ENCODE measurements at places on chromosomes 6 and 20. TPM values are rescaled to one million over a fixed set of nuclear protein-coding genes. Genes with fewer than 3 reads are reported as not detected.

CDK5RAP1 gene
- total RNA-seq, result 18.0 TPM

ARFRP1 gene
- total RNA-seq, result 23.5 TPM

EPHA7 gene
- total RNA-seq, result 0.39 TPM

GPSM3 gene
- 1.1 TPM for total RNA-seq

SLC17A9 gene
- total RNA-seq, result 8.5 TPM

HTR1E gene
- not detected for total RNA-seq

PLCB4 gene
- total RNA-seq, result 1.5 TPM

PAK5 gene
- total RNA-seq, result not detected

ABRACL gene
- 26.8 TPM for total RNA-seq

PROKR2 gene
- total RNA-seq, result not detected

OPN5 gene
- total RNA-seq, result not detected

CAGE1 gene
- under 0.01 TPM for total RNA-seq

PTCRA gene
- not detected for total RNA-seq

FAM83C gene
- not detected for total RNA-seq

POPDC3 gene
- total RNA-seq, result 23.7 TPM

WFDC12 gene
- total RNA-seq, result not detected

ASIP gene
- not detected for total RNA-seq

GPLD1 gene
- 0.73 TPM for total RNA-seq

TREM2 gene
- total RNA-seq, result not detected

LBP gene
- not detected for total RNA-seq

CDSN gene
- total RNA-seq, result not detected

DEFB128 gene
- total RNA-seq, result not detected

NR2E1 gene
- not detected for total RNA-seq

CPXM1 gene
- 2.2 TPM for total RNA-seq

BMP7 gene
- total RNA-seq, result not detected
